ENCODE measurements at places on chromosomes 5 and 9. TPM values are rescaled to one million over a fixed set of nuclear protein-coding genes. Genes with fewer than 3 reads are reported as not detected.

Gene VCAN
- 30.0 TPM for polyA plus RNA-seq

Gene ZNF367
- polyA plus RNA-seq: 1.7 TPM

- DNase-seq: no peak
Measured at GRCh38 chr5:163565931-163566608, 60.7 kb downstream of the MAT2B start.

DNA sequence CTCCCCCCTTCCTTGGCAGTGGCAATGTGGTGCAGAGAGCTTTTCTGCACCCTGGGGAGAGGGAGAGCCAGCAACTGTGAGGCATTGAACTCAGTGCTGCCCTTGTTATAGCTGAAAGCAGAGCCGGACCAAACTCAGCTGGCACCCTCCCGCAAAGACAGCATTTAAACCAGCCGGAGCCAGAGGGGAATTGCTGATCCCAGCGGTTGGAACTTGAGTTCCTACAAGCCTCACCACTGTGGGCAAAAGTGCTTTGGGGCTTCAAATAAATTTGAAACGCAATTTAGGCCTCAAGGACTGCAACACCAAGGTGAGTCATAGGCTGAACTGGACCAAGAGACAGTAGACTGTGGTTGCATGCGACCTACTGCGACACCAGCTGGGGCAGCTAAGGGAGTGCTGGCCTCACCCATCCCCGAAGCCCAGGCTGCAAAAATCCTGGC lies 207.6 kb upstream of the CDKN2B start:
- no peak for DNase-seq

GRCh38 chr9:34518110-34518616 lies 4.6 kb downstream of the ENHO start:
- DNase-seq: no peak

Gene INSL4
- polyA plus RNA-seq: not detected

Gene CYLC2
- not detected for polyA plus RNA-seq
